Gastroesophageal sphincter (tissue), 4 donors: ENCODE measurements at places on chromosomes 6 and 20. TPM values are rescaled to one million over a fixed set of nuclear protein-coding genes. Genes with fewer than 3 reads are reported as not detected.
A peak's percentile ranks its signal among the peaks of the same experiment; 100 is the strongest.

The SPATS1 gene
- not detected for total RNA-seq

The PSMG4 gene
- 23.6 TPM for total RNA-seq

The CST3 gene
- 1,043 TPM for total RNA-seq

DNA sequence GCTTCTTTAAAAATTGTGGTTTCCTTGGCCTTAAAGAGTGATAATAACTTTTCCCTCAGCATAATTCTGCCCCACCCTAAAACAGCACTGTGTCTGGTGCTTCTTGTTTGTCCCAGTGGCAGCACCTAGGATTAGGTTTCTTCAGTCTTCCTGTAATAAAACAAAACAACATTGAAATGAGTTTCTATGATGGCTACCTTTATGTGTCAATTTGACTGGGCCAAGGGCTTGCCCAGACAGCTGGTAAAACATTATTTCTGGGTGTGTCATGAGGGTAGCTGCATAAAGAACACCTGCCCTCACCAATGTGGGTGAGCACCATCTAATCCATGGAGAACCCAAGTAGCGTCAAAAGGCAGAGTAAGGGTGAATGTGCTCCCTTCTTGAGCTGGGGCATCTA, 117.8 kb downstream of the QRSL1 start:
- H3K4me3 ChIP-seq: no peak overlapping the region
- no peaks in the 10 kb centered on the region for H3K27me3 ChIP-seq
- no peak for ATAC-seq
- H3K4me1 ChIP-seq: no peaks in the 10 kb centered on the region

DNA sequence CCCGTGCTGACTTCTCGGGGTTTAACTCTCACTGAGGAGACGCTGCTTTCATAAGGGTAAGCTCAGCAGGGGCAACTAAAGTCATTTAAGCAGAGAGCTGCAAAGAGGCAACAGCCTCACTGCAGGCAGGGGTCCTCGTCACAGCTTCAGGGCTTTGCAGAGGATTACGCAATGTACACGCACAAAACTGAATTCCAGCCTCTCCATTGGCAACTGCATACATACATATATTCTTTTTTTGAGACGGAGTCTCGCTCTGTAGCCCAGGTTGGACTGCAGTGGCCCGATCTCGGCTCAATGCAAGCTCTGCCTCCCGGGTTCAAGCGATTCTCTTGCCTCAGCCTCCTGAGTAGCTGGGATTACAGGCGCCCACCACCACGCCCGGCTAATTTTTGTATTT, 2.4 kb downstream of the GMEB2 start:
- no peak for ATAC-seq
- H3K27ac ChIP-seq: no peak overlapping the region
- H3K4me1 ChIP-seq: peaks cover 19% of the 10 kb centered on the region
- no peaks in the 10 kb centered on the region for H3K27me3 ChIP-seq

- H3K36me3 ChIP-seq: no peaks in the 10 kb centered on the region
- ATAC-seq: no peak
- H3K27me3 ChIP-seq: peaks cover 39% of the 10 kb centered on the region
- H3K4me1 ChIP-seq: peaks cover 24% of the 10 kb centered on the region
Measured at GRCh38 chr6:30007132-30007764, 53.8 kb upstream of the POLR1H start.

GRCh38 chr6:107629548-107630129, 139.7 kb downstream of the SOBP start:
- H3K27ac ChIP-seq: peak overlapping the region; percentile 31
- peaks cover 11% of the 10 kb centered on the region for H3K27me3 ChIP-seq
- no peak overlapping the region for H3K4me3 ChIP-seq
- H3K36me3 ChIP-seq: no peaks in the 10 kb centered on the region
- ATAC-seq: no peak
- H3K4me1 ChIP-seq: peaks cover 14% of the 10 kb centered on the region

DNA sequence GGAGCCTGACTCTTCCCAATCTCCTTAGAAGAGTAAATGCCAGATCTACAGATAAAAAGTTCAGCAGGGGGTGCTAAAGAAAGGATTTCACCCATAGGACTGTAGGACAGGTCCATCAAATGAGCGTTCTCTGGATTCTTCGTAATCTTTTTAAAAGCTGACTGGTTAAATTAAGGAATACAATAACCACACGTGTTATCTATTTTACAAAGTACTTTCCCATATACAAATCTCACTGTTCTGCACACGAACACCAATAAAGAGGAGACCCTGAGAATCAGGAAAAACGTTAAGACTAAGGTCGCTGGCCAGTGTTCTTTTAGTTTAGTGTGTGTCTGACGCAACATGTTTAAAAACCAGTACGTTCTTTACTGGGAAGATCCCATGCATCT, 542 bp downstream of the TUBE1 start:
- ATAC-seq: peak; percentile 34
- peak overlapping the region; percentile 84 for H3K27ac ChIP-seq
- peaks cover 26% of the 10 kb centered on the region for H3K4me1 ChIP-seq
- H3K4me3 ChIP-seq: peak overlapping the region; percentile 73
- peaks cover 23% of the 10 kb centered on the region for H3K36me3 ChIP-seq

GRCh38 chr20:24598996-24599395, 129.6 kb downstream of the SYNDIG1 start:
- no peaks in the 10 kb centered on the region for H3K36me3 ChIP-seq
- no peak overlapping the region for H3K27ac ChIP-seq
- no peak for ATAC-seq
- no peak overlapping the region for H3K4me3 ChIP-seq

DNA sequence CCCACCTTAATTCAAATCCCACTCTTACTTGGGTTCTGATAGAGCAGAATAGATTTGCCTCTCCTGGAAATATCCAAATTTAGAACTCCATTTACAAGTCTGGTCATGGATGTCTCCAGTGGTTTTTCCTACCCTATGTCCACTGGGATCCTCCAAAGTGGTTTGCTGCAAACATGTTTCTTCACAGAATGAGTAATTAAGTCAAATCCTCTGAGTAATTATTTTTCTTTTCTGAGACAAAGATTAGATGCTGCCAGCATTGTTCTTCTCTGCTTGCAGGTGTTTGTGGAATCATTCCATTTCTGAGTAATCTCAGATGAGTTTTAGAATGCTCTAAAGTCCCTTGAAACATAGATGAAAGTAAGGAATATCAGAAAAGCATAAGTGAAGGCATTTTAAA, 21.9 kb downstream of the DTD1 start:
- no peaks in the 10 kb centered on the region for H3K27me3 ChIP-seq
- H3K27ac ChIP-seq: no peak overlapping the region
- H3K4me3 ChIP-seq: no peak overlapping the region
- no peaks in the 10 kb centered on the region for H3K36me3 ChIP-seq
- ATAC-seq: no peak
- H3K4me1 ChIP-seq: no peaks in the 10 kb centered on the region

GRCh38 chr20:2749343-2749950, 51.0 kb downstream of the CPXM1 start:
- peaks cover 56% of the 10 kb centered on the region for H3K27me3 ChIP-seq
- no peak for ATAC-seq
- H3K36me3 ChIP-seq: no peaks in the 10 kb centered on the region
- H3K4me1 ChIP-seq: no peaks in the 10 kb centered on the region

The SLC17A2 gene
- not detected for total RNA-seq

DNA sequence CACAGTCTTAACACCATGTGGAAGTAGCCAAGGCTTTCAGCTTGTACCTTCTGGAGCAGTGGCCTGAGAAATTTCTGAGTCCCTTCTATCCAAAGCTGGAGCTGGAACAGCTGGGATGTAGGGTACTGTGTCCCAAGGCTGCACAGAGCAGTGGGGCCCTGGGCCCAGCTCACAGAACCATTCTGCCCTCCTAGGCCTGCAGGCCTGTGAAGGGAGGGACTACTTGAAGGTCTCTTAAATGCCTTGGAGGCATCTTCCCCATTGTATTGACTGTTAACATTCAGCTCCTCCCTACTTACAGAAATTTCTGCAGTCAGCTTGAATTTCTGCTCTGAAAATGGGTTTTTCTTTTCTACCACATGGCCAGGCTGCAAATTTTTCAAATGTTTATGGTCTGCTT, 156.5 kb upstream of the MANEA start:
- H3K4me1 ChIP-seq: no peaks in the 10 kb centered on the region
- ATAC-seq: no peak

DNA sequence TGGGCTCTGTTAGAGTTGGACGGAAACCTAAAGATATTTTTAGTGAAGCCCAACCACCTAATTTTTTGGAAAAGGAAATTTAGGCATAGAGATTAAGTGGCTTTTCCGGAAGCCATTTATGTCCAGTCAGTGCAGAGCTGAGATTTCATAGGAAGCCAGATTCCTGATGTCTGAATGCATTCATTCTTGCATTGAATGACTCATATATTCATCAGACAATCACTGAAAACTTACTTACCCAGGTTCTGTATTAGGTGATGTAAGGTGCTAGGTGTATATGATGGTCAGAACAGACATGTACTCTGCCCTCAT, 4.1 kb downstream of the SH3BGRL2 start:
- peaks cover 3% of the 10 kb centered on the region for H3K4me1 ChIP-seq
- H3K27me3 ChIP-seq: no peaks in the 10 kb centered on the region
- ATAC-seq: no peak
- no peak overlapping the region for H3K4me3 ChIP-seq

The LPA gene
- not detected for total RNA-seq

- ATAC-seq: peak; percentile 92
- H3K4me1 ChIP-seq: no peaks in the 10 kb centered on the region
- H3K27ac ChIP-seq: no peak overlapping the region
- no peaks in the 10 kb centered on the region for H3K36me3 ChIP-seq
Measured at GRCh38 chr6:153989989-153990388, 49.1 kb upstream of the OPRM1 start.

GRCh38 chr6:166988674-166989201, 10.5 kb upstream of the CEP43 start:
- H3K4me3 ChIP-seq: no peak overlapping the region
- no peak for ATAC-seq
- no peaks in the 10 kb centered on the region for H3K27me3 ChIP-seq
- no peaks in the 10 kb centered on the region for H3K36me3 ChIP-seq
- H3K4me1 ChIP-seq: no peaks in the 10 kb centered on the region
- H3K27ac ChIP-seq: no peak overlapping the region

GRCh38 chr20:37365760-37366638, 20.1 kb downstream of the SRC start:
- ATAC-seq: no peak
- H3K36me3 ChIP-seq: peaks cover 43% of the 10 kb centered on the region
- no peaks in the 10 kb centered on the region for H3K4me1 ChIP-seq
- no peak overlapping the region for H3K4me3 ChIP-seq

DNA sequence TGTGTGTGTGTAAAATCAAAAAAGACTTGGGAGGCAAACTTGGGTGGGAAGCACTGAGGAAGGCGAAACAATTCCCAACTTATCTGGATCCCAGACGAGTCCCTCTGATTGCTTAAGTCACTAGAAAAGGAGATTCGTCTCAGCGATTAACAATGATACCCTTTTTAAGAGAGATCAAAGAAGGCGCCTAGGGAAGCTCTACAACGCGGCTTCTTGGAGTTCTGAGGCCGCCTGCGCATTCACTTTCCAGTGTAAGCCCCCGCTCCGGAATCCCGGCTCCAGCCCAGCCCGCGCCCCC, 8.7 kb upstream of the TBX18 start:
- H3K27ac ChIP-seq: no peak overlapping the region
- peak overlapping the region; percentile 45 for H3K4me3 ChIP-seq
- peaks cover 15% of the 10 kb centered on the region for H3K4me1 ChIP-seq

DNA sequence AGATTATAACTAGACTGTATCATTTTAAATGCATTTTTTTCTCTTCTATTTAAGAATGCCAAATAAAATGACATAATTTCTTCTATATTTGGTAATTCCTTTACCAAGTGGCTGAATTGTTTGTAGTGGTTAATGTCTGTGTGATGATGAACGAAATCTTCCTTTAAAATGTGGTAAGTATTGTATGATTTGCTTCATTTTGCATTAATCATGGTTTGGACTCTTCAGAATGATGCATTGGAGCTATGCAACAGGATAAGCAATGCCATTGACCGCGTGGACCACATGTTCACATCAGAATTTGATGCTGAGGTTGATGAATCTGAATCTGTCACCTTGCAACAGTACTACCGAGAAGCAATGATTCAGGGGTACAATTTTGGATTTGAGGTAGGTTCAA, 99.6 kb downstream of the MAP3K4 start:
- no peaks in the 10 kb centered on the region for H3K27me3 ChIP-seq
- no peak overlapping the region for H3K4me3 ChIP-seq
- ATAC-seq: no peak
- no peak overlapping the region for H3K27ac ChIP-seq

The IPCEF1 gene
- 1.2 TPM for total RNA-seq

DNA sequence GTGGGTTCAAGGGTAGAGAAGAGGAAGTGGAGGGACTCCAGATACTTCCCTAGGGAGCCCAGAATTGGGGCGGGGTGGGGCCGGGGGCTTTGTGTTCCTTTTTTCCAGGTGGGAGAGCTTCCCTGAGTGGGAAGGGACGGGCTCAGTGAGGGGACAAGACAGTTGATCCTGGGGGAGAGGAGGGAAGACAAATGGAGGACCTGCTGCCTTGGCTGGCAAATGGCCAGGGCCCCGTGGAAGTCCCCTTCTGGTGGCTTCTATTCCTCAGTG, 2.6 kb downstream of the CTSZ start:
- peak overlapping the region; percentile 91 for H3K27ac ChIP-seq
- no peaks in the 10 kb centered on the region for H3K27me3 ChIP-seq
- no peak overlapping the region for H3K4me3 ChIP-seq
- H3K36me3 ChIP-seq: peaks cover 49% of the 10 kb centered on the region
- ATAC-seq: no peak

- H3K36me3 ChIP-seq: no peaks in the 10 kb centered on the region
- no peaks in the 10 kb centered on the region for H3K27me3 ChIP-seq
- no peak for ATAC-seq
- no peak overlapping the region for H3K27ac ChIP-seq
Measured at GRCh38 chr20:49865559-49865958, 49.8 kb downstream of the SPATA2 start.

The DNAAF9 gene
- 38.3 TPM for total RNA-seq

DNA sequence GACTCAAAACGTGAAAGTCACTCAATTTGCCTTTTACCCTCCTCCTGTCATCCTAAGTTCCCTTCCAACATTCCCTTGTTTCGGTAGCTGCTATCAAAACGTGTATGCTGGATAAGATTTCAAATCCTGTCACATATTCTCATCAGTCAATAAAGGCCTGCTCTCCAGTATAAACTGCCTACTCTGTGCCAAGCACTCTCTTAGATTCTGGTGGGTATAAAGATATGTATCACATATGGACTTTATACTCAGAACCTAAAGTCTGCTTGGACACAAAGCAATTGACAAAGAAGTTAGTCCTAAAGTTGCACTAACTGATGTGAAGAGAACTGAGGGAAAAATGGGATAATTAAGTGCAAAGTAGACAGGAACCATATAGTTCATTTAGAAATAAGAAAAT, 476.6 kb upstream of the MARCKS start:
- no peak for ATAC-seq
- no peaks in the 10 kb centered on the region for H3K36me3 ChIP-seq
- no peaks in the 10 kb centered on the region for H3K4me1 ChIP-seq
- no peak overlapping the region for H3K27ac ChIP-seq
- H3K4me3 ChIP-seq: no peak overlapping the region
